ENCODE measurements at places on chromosomes 5 and 9.

DNA sequence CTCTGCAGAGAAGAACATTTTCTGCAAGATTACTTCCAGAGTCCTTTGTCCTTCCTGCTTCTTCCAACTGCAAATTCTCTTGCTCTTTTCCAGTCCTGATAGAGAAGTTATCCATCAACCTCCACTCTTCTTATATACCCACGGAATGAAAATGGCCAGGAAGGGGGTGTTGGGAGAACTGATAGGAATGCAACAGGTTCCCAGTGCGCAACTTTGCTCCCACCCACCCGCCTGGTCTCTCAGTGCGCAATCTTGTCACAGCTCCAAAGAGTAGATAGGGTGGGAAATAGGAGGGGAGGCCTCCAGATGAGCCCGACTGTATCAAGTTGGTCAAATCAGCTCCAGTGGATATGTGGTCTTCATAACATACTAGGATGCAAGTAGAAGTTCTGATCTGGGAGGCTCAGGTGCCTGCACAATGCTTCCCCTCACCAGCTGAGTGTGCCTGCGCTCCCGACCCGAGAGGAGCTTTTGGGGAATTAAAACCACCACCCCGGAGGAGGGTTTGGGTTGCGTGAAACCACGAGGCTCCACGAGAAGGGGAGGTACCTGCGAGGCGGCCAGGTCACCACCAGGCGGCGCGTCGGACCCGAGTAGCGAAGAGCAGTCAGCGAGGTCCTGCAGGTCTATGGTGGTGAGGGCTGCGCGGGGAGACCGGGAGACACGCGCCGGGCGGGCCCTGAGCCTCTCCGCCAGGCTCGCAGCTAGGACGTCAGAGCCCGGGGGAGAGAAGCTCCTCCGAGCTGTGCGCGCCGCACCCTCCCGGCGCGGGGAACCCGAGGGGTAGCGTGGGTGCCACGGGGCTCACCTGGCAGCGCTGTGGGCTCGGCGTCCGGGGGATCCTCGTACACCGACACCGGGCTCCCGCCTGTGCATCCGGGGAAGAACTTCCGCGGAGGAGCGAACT lies 835 bp downstream of the MCIDAS start:
- peak; percentile 24 for DNase-seq

- DNase-seq = no peak
Observed at GRCh38 chr5:64595031-64595855, 89.4 kb downstream of the RGS7BP start.

DNA sequence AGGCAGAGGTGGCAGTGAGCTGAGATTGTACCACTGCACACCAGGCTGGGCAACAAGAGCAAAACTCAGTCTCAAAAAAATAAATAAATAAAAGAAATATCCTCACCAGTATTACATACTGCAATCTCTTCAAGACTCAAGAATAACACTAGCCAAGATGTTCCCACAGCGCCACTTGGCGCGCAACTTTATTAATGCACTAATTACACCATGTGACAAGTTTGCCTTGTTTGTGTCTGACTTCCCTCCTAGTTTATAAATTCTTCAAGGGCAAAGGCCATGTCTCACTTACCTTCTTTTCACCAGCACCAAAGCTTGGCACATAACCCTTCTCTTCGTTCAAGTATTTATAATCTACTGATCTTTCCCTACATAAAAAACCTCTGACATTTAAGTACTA lies 4.8 kb downstream of the SKP1 start:
- no peak for DNase-seq

GRCh38 chr5:39022151-39022550 lies 52.0 kb downstream of the RICTOR start:
- no peak for DNase-seq

- DNase-seq = no peak
Observed at GRCh38 chr5:140166911-140167310, 8.1 kb upstream of the CYSTM1 start.

DNA sequence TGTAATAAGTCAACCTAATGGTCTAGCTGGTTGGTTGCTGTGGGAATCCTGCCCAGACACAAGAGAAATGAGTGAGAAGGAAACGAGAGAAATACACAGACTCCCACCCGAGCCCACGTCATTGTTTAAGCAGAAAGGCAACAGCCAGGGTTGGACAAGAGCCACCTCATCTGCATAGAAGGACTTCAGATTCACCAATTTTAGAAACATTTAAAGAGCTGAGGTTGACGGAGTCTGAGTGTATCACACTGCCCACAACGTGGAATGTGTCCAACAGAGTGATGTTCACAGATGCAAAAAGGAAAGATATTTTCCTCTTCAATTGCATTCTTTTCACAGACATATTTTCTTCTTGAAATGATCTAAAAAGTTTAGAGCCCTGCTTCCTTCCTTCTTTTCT lies 349.5 kb downstream of the AGTPBP1 start:
- DNase-seq = no peak

DNA sequence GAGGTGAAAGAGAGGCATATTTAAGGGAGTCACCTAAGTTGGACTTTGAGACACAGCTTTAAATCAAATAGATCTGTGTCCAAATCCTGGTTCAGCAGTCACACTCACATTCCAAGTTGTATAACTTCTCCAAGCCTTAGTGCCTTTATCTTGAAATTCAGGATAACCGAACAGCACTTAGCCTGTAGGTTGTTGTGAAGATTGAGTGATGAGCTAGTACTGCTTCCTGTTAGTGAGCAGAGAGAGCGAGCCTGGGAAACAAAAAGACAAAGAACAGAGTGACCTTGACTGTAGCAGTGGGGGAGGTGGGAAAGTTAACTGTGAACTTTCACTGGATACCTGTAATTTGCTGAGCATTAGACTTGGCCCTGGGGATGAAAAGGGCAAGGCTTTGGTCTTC lies 22.4 kb downstream of the MAML1 start:
- no peak for DNase-seq

GRCh38 chr9:75927356-75927755 lies 36.9 kb downstream of the PCSK5 start:
- DNase-seq = no peak

- peak; percentile 31 for DNase-seq
Observed at GRCh38 chr5:159286420-159287035, 23.4 kb downstream of the UBLCP1 start.

DNA sequence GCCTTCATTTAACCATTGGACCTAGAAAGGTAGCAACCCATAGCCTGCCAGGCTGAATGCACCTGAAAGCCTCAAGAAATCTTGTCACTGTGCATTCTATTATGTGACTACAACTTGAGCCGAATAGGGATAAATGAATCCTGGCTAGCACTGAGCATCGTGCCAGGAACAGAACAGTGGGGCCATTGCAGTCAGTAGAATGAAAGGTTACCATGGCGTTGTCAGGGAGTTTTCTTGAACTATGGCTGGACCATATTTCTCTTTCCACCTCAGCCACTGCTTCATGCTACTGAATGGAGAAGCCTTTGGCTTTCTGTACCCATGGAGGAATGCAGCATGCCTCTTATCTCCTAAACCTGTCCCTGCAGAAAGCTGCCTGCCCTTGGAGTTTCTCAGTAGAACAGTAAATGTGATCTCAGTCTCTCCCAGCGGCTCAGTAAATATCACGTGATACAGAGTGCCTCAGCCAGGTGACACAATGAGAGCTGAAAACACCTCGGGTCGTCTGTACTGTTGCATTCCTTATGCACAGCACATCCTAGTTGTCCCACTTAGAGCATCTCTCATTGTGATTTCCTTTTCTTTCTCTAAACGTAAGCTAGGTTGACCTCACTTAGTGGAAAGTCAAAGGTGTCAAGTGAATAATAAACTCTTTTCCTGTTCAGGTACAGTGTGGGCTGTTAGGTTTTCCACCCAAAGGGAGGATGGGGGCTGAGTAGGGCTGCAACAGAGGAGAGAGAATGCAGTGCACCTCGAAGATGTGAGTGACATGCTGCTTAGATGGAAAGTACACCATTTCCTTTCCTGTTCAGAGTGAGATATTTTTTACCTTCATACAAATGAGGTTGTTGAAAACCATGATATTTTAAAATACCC lies 115.3 kb downstream of the MACIR start:
- no peak for DNase-seq

DNA sequence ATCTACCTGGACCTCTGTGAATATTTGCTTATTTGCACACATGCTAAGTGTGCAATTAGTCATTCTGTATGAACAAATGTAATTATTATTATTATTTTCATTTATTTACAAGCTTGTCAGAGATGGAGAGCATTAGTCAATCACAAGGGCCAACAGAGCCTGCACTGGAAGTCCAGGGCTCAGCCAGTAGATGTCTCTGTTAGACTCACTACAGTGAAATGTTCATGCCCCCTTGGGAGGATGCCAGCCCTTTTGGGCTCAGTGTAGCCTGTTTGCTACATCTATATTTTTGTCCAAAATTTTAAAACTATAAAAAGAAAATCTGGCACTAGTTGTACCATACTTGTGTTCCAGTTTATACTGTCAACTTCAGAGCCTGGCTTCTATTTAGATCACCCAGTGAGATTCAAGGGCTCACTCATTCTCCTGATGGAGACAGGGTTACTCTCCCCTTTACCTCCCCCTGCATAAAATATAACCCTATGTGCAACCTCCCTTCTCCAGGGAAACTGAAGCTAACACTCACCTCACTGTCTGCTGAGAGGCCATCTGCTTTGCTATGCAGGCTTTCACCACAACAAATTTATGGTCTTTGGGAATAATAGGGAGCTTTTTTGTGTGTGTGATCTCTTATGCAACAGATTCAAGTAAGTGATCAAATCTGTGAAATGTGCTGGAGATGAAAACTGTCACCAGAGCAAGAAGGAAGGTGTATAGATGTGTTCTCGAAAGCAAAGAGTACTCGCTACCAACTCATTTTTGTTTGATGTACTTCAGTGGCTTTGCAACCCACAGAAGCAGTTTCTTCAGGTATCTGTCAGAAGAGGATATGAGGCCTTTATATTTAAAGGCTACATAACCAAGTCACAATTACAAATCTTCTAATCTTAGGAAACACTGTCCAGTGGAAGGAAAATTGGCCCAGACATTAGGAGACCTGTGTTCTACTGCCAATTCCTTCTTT lies 99.9 kb upstream of the TLE4 start:
- DNase-seq = no peak

GRCh38 chr5:141402553-141403243 lies at the start of gene PCDHGA9:
Gene PCDHGA9, plus strand, starts transcription at chr5:141402778. Its CDS starts 175 bp downstream, at chr5:141402953.
- DNase-seq = no peak

- no peak for DNase-seq
Observed at GRCh38 chr9:114972510-114973136, 42.2 kb upstream of the TNFSF8 start.

DNA sequence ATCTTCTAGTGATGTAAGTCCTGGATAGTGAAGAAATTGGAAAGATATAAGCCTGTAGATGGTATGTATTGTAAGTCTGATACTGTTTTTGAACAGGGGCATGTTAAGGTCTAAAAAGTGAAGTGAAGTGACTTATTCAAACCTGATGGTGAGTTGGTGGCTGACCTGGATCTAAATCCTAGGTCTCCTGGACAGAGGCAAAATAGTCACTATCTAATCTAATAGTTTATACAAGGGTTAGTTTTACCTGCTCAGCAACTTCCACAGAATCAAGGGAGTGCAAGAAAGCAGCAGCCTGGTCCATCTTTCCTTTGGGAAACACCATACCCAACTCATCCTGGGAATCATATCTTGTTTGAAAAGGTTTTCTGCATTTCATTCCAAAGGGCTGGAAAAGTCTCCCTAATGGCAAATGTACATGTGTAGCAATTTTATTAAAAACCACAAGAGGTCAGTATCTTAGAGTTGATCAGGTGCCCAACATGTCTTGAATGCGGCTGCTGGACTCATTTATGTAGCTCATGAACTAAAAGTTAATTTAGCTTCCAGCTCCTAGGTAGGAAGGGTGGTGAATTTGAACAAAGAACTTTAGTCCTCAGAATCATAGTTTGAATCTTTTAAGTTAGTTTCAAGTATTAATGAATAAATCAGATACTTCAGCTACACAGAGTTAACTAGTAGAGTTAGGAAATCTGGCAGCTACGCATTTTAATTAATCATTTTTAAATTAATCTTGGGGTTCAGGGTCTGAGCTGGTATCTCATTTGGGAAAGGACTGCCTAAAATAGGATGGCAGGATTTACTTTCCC lies 26.0 kb downstream of the SKP2 start:
- no peak for DNase-seq

DNA sequence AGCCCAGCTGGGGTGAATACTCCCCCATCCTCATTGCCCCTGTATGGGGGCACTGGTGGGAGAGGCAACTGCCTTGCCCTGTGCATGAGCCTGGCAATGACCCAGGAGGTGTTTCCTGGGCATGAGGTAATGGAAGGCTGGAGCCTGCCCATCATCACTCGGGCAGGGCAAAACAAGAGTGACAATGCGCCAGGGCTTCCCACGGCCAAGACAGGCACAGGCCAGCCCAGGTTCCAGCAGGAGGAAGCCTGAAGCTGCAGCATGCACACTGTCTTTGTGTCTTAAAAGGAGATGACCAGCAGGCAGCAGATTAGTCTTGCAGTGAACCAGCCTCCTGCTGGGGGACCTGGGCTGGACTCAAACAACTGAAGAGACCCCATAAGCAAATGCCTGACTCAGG lies 92.2 kb upstream of the SMIM23 start:
- no peak for DNase-seq

- peak; percentile 38 for DNase-seq
Observed at GRCh38 chr5:140145818-140146522, 20.2 kb downstream of the IGIP start.

DNA sequence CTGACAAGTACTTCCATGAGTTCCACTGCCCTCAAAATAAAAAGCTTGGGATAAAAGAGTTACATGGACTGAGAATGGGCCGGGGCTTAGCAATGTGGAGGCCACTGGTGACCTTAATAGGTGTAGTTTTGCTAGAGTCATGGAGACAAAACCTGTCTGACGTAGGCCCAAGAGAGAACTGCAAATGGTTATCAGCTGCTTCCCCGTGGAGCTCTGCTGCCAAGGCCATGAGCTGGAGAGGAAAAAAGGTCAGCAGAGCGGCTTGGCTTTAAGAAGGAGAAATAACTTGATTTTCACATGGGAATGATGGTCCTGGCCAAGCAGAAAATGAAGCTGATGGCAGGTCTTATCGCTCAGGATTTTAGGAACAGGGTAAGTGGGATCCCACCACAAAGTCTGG lies 3.7 kb upstream of the SURF6 start:
- DNase-seq = no peak

All from CD4-positive, alpha-beta T cell treated with Interleukin-15 for 4 hours (primary cell).